ENCODE measurements at places on chromosomes 3 and 15.

- no peak for DNase-seq
Measured at GRCh38 chr15:62850791-62851291, 191.7 kb upstream of the TPM1 start.

DNA sequence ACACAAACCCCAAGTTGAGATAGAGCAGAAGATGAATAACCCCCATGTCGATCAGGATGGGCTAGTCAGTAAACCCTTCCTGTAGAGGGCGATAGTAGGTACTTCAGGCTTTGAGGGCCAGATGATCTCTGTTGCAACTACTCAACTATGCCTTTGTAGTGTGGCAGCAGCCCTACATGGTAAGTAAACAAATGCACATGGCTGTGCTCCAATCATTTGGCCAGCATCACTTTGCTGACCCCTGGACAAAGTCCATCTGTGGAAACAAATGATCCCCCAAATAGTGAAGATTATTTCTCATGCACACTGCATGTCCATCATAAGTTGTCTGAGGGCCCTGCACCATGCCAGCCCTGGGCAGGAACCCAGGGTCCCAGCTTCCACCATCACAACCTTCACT is 402.2 kb upstream of the PROK2 start:
- DNase-seq = no peak

DNA sequence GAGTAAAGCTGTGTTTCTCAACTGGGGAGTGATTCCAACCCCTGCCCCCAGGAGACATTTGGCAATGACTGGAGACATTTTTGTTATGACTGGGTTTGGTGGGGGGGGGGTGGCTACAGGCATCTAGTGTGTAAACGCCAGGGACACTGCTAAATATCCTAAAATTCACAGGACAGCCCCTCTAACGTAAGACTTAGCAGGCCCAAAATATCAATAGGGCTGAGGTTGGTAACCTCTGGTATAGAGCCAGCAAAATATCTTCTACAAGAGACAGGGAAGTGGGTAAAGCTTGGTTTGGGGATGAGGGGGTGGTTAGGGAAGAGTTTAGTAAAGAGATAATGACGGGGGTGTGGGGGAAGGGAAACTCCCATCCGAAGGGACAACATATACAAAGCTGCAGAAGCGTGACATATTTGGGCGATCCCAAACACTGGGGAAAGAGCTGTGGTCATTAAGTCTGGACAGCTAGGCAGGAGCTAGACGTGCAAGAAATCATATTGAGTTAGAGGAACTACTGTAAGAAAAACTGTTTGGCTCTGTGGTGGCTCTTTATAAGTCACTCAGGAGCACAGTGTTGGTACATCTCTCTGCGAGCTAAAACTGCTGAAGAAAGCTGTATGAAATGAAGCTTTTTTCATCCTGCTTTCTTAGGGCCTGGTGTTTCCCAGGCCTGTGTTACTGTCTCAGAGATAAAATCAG is 697 bp upstream of the TRIM69 start:
- no peak for DNase-seq

- DNase-seq = peak; percentile 90
Measured at GRCh38 chr3:127639173-127640041, 10.4 kb downstream of the PODXL2 start.

DNA sequence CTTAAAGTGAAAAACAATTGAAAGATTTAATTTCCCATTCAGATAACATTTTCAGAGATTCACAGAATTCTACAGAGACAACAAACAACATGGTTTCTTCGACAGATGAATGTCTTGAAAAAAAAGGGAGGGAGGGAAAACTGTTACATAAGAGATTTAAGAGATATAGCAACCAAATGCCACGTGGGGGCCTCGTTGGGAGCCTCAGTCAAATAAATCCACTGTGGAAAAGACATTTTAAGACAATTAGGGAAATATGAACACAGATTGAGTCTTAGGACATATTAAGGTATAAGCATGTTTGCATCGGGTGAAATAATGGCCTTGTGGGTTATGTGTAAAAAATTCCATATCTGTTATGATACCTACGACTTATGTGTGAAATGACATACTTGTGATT is 5.0 kb upstream of the PRRT3 start:
- no peak for DNase-seq

- DNase-seq = peak; percentile 70
Measured at GRCh38 chr3:189103208-189103607, 68.6 kb upstream of the TPRG1 start.

GRCh38 chr3:35654476-35654875 is 15.2 kb downstream of the ARPP21 start:
- no peak for DNase-seq

DNA sequence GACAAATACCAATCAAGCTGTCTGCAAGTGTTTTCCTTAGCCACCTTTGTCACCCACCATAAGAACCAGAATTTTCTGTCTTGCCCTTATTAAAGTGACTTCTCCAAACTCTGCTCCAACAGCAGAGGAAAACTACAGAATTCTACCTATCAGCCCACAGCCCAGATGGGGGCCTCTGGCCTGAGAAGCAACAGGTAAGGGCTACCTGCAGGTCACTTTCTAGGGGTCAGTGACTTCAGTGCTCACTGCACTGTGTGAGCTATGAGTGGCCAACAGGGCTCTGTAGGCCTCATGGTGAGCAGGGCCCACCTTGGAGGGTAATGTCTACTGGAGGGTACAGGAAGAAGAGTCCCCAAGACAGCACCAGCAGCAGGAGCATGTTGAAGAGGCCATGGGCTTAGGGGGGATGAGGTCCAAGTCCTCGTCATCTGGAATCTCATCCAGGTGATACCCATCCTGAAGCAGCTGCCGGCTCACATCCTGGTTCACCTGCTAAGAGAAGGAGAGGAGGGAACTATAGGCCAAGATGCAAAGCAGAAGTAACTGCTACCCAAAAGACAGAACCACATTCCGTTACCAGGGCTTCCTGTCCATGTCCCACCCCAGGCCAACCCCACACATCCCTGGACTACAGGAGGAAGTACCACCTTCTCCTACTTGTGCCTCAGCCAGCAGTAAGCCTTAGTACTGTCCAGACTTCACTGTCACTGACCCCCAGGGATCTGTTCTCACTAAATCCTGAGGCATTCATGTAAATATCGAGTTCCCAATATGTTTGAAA is 4.2 kb downstream of the FAM219B start:
- DNase-seq = no peak

DNA sequence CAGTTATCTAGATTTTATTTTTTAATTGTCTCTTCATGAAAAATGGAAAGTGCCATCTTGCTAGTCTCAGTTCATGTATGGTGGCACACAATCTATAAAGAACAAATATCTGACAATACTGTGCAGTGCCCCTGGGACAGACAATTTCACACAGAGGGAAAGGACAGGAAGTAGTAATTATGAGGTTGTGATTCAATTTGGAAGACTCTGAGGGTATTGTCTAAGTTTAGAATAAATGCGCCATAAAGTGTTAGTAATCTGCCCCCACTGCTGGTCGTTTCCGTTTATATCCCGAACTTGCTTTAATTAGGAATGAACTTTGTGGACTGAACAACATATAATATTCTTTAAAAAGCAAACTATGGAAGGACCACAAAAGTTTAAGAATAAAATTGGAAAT is 196.4 kb upstream of the SLC24A5 start:
- no peak for DNase-seq

GRCh38 chr15:47066392-47066791 is 650.9 kb upstream of the SEMA6D start:
- DNase-seq = no peak

GRCh38 chr15:98150084-98150483 is 189.6 kb downstream of the ARRDC4 start:
- DNase-seq = no peak

GRCh38 chr3:106425026-106425425 is 556.2 kb upstream of the CBLB start:
- no peak for DNase-seq

DNA sequence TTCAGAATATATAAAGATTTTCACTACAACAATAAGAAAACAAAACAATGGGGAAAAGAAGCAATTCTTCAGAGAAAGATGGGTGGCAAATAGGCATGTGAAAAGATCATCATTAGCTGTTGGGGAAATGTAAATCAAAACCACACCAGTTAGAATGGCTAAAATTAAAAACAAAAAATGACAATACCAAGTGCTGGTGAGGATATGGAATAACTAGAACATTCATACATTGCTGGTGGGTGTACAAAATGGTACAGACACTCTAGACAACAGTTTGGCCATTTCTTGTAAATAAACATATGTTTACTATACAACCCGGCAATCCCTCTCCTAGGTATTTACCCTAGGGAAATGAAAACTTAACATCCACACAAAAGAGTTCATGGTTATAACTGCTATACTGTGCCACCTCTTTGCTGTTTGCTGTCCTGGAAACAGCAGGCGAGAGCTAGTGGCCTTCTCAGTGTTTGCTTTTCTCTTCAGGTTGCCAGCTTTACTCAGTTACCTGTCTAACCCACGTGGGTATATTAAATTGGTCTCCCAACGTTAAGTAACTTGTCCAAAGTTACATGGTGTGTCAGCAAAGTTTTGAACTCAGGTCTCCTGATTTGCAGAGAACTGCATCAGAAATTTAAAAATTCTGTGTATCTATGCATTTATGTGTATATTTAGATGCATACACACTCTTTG is 4.6 kb upstream of the NIT2 start:
- no peak for DNase-seq

DNA sequence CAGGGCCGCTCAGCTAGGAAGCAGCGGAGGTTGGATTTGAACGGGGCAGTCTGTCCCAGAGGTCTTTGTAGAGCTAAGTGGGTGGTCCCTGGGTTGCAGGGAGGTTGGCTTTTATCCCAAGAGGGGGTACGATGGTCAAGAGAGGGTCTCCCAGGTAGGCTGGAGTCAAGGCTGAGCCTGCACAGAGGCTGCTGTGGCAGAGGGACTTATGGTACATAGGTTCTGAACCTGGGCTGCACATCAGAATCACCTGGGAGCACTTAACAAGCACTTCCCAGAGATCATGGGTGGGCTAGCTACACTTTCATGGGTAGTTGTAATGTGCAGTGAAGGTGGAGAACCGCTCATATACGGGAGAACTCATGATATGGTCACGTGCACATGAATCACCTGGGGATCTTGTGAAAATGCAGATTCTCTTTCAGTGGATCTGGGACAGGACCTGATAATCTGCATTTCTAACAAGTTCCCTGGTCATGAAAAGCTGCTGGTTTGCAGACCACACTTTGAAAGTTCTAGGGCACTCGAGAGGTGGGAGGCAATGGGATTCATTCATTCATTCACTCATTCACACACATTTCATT is 2.9 kb upstream of the RASGRF1 start:
- DNase-seq = no peak

- DNase-seq = no peak
Measured at GRCh38 chr15:89395031-89395430, 60.4 kb upstream of the POLG start.

DNA sequence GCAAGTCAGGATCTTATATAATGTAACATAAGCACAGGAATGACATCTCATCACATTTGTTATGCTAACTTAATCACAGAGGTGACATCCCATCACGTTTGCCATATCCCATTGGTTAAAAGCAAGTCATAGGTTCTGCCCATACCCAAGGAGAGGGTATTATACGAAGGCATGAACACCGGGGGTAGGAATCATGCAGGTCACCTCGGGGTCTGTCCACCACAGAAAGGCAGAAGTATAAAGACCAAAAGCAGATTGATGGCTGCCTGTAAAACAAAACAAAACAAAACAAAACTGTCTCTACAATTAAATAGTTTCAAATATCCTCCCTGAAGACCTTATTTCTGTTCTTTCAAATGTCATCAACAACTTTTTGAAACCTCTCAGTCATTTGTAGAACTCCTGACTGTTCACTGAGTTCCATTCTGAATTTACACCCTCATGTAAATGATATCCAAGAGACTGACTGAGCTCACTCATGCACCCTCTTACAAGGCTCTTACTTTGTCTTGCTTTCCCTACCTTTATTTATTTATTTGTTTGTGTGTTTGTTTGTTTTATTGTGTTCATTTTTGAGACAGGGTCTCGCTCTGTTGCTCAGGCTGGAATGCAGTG is 22.7 kb upstream of the ZNF639 start:
- DNase-seq = no peak

- DNase-seq = no peak
Measured at GRCh38 chr3:13313813-13314212, 106.3 kb downstream of the NUP210 start.

- no peak for DNase-seq
Measured at GRCh38 chr15:63694184-63694583, 97.0 kb downstream of the FBXL22 start.

DNA sequence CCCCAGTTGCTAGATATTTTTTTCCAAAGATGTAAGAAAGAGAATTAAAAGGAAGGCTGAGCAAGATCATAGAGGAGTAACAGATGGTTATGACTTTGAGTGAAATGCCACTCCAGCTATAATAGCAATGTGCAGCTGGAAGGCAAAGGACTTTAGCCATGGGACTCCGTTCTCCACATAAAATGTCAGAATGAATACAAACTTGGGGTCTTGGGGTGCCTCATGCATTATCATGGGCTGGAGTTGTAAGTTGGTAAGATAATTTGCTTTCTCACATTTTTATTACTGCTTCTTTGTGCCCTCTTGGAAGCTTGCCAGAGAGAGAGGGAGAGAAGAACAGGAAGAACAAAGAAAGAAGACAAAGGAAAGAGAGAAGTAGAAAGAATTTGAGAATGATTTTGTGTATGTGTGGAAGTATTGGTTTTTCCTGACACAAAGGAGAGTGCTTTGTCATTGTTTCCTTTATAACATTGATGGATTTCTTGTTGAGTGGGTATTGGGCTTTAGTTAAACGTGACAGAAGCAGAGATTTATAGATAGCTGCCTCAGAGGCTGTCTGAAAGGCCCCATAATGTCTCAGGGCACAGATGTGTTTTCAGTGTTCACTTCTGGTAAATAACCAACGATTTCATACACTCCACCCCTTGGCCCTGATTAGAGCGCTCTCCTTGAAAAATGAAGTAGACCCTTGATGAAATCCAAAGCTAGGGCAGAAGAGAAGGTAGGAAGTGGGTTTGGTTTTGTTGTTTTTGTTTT is 715.3 kb downstream of the NR2F2 start:
- DNase-seq = no peak

- DNase-seq = peak; percentile 60
Measured at GRCh38 chr15:80776420-80777045, 2.6 kb upstream of the CEMIP start.

GRCh38 chr15:78364233-78364632 is 24.1 kb downstream of the CRABP1 start:
- no peak for DNase-seq

GRCh38 chr3:21785765-21786437 is 34.9 kb upstream of the ZNF385D start:
- DNase-seq = no peak

DNA sequence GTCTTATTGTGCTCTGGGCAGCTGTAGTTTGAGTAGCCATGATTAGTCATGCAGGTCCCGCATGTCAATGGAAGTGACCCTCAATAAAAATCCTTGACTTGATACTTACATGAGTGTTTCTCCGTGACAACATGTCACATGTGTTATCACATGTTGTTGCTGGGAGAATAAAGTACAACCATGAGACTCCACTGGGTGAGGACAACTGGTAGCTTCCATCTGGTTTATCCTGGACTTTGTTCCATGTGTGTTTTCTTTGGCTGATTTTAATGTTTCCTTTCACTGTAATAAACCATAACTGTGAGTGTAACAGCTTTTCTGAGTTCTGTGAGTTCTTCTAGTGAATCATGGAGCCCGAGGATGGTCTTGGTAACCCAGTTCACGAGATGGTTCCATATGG is 63.1 kb upstream of the NDN start:
- DNase-seq = no peak

Measured in COLO829 (cell line).